Stromal cell of bone marrow (primary cell): ENCODE measurements at places on chromosomes 7 and 10.

- DNase-seq: peak; percentile 21
Measured at GRCh38 chr7:30322271-30323005, 38.0 kb downstream of the ZNRF2 start.

DNA sequence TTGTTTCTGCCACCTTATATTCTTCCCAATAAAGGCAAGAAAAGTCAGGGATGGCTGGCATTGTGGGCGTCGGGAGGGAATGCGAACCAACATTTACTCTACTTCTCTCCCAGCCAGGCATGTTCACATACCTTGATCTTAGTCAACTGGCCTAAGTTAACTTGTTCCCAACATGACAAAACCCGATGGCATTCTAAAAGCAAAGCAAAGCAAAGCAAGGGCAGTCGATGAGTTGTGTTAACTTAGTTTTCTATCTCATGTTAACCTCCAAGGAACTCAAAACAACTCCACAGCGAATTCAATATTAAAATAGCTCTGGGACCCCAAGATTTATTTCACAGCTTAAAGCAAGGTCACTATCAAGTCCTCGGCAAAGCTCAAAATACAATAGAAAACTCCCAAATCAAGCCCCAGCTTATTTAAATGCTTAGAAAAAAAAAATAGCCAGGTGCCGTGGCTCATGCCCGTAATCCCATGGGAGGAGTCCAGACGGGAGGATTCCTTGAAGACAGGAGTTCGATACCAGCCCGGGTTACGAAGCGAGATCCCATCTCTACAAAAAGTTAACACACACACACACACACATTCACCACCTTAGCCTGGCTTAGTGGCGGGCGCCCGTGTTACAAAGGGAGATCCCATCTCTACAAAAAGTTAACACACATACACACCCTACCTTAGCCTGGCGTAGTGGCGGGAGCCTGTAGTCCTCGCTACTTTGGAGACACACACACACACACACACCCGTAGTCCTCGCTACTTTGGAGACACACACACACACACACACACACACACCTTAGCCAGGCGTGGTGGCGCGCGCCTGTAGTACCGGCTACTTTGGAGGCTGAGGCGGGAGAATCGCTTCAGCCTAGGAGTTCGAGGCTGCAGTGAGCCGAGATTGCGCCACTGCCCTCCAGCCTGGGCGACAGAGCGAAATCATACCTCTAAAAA is 901 bp upstream of the CCNY start:
- no peak for DNase-seq

DNA sequence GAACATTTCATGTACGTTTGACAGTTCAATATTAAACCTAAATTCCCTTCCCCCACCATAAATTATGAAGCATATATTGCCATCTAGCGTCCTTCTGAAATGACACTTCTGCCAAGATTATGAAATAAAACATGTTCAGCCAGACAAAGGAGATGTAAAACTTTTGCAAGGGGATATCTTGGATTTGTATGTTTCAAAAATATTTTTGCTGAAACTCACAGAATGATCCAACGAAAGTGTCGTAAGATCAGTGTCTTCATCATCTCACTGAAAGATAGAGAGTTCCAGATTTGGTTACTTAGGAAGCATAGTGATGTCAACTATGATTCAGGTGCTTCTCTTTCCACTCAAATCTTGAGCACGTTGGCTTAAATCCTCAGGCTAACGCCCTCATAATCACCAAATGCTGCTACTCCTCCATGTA is 904.3 kb downstream of the XPNPEP1 start:
- DNase-seq: no peak

DNA sequence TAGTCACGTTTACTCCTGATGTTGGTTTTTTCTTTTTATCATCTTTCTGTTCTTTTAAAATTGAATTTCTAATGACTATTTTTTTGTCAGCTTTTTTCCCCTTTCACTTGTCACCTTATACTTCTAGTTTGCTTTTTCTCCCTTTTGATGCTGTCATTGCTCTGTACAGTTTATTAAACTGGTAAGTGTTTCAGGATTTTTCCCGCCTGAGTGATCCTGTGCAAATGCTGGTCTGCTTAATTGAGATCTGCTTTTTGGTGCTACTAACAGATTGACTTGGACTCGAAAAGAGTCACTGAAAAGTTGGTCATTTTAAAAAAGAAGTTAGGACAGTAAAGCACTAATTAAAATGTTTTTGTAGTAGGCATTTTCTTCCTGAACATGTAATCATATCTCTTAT is 95.2 kb downstream of the PHTF2 start:
- no peak for DNase-seq
